ENCODE measurements at places on chromosomes 5 and 9. TPM values are rescaled to one million over a fixed set of nuclear protein-coding genes. Genes with fewer than 3 reads are reported as not detected.

Gene TIMD4
- 0.10 TPM for polyA plus RNA-seq

Gene GRXCR2
- polyA plus RNA-seq = not detected

Gene SH2D3C
- 43.0 TPM for polyA plus RNA-seq

Gene TAF1L
- polyA plus RNA-seq = 0.01 TPM

Gene PCDHGA3
- polyA plus RNA-seq = 0.45 TPM

Gene BASP1
- polyA plus RNA-seq = 12.7 TPM

Gene CNTFR
- polyA plus RNA-seq = 0.42 TPM

Gene KIF4B
- polyA plus RNA-seq = 0.02 TPM

Gene SLC6A19
- polyA plus RNA-seq = not detected

Gene SLC24A2
- polyA plus RNA-seq = not detected

Gene TSSK1B
- polyA plus RNA-seq = 0.06 TPM

GRCh38 chr9:87277346-87277745 is 220.3 kb upstream of the DAPK1 start:
- no peaks in the 10 kb centered on the region for H3K27me3 ChIP-seq
- DNase-seq = no peak
- peak overlapping the region; percentile 31 for H3K27ac ChIP-seq
- no peak overlapping the region for H3K4me3 ChIP-seq
- H3K4me1 ChIP-seq = no peaks in the 10 kb centered on the region

DNA sequence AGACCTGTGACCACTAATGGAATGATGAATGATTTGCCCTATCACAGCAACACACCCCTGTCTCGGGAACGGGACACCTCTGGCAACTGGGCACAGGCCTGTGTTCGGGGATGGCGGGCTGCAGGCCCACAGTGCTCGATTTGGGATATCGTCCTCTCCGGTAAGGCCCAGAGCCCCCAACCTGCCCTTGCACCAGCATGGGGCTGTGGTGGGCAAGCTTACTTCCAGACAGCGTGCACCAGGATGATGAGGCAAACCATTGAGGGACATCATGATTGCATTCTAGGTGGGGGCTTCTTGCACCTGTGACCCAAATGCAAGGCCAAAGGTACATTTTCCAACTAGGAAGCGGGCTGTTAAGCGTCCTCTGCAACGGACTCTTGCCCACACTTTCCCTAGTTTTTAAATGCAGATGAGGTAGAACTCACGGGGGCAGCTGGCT is 275.4 kb downstream of the FSTL4 start:
- no peaks in the 10 kb centered on the region for H3K36me3 ChIP-seq
- no peak for DNase-seq
- peaks cover 3% of the 10 kb centered on the region for H3K4me1 ChIP-seq
- no peaks in the 10 kb centered on the region for H3K27me3 ChIP-seq

- peaks cover 4% of the 10 kb centered on the region for H3K27me3 ChIP-seq
- no peak for DNase-seq
- H3K4me1 ChIP-seq = no peaks in the 10 kb centered on the region
These were observed 7.9 kb downstream of the SLC6A3 start for GRCh38 chr5:1437226-1437829.

- H3K27ac ChIP-seq = peak overlapping the region; percentile 72
- H3K4me3 ChIP-seq = no peak overlapping the region
- H3K36me3 ChIP-seq = no peaks in the 10 kb centered on the region
- no peaks in the 10 kb centered on the region for H3K27me3 ChIP-seq
- H3K4me1 ChIP-seq = no peaks in the 10 kb centered on the region
These were observed 28.7 kb downstream of the LARP1 start for GRCh38 chr5:154783774-154784460.

GRCh38 chr5:170743876-170744212 is 39.7 kb upstream of the GABRP start:
- H3K4me1 ChIP-seq = peaks cover 9% of the 10 kb centered on the region
- H3K36me3 ChIP-seq = no peaks in the 10 kb centered on the region
- no peaks in the 10 kb centered on the region for H3K27me3 ChIP-seq
- H3K4me3 ChIP-seq = no peak overlapping the region

- H3K4me3 ChIP-seq = no peak overlapping the region
- no peaks in the 10 kb centered on the region for H3K27me3 ChIP-seq
- H3K36me3 ChIP-seq = no peaks in the 10 kb centered on the region
- H3K4me1 ChIP-seq = no peaks in the 10 kb centered on the region
These were observed 129.0 kb downstream of the PIK3R1 start for GRCh38 chr5:68344447-68345111.

DNA sequence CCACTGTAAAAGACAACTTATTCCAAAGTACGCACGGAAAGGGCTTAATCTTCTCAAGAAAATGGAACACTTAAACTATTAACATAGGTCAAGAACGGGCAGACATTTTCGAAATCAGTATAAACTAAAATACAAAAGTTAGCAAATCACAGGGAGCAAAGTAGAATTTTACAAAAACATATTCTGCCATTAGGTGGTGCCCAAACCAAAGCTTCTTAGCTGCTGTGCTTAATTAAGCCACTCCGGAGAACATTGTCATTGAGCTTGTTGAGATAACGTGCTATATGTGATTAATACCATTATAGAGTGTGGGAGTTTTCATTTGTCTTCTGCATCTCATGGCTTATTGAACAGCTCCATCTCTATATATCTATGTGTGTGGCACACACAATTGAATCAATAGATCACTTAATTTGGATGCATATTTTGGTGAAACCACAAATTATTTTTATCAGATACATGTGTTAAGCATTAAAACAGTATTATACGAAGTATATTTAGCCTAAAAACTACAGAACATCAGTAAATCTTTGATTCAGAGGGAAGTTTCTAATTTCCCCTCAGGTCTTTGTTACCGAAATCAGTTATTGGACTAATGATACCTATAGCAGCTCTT is 23.4 kb downstream of the UBLCP1 start:
- H3K4me3 ChIP-seq = no peak overlapping the region
- no peak for DNase-seq
- no peaks in the 10 kb centered on the region for H3K36me3 ChIP-seq
- no peak overlapping the region for H3K27ac ChIP-seq

DNA sequence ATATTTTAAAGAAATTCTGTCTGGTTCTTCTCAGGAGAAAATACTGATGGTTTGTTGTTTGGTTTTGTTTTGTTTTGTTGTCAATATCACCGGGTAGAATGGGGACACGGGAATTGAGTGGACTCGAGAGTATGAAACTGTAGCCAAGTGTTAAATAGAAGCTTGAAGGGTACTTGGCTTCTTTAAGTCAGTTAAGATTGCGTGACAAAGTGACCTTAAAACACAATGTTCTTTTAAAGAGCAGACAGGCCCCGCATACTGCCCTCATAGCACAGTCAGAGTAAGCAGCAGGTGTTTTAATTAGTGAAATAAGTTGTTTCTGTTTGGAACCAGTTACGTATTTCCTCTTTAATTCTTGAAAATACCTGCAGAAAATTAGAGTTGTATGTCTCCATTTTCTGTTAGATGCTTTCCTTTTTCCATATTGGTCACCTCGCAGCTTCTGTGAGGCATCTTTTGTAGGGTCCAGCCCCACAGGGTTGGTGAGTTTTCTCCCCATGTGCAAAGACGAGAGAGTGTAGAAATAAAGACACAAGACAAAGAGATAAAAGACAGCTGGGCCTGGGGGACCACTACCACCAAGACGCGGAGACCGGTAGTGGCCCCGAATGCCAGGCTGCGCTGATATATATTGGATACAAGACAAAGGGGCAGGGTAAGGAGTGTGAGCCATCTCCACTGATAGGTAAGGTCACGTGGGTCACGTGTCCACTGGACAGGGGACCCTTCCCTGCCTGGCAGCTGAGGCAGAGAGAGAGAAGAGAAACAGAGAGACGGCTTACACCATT is 9.6 kb downstream of the TRIP13 start:
- no peak for DNase-seq
- H3K36me3 ChIP-seq = peaks cover 4% of the 10 kb centered on the region
- no peak overlapping the region for H3K4me3 ChIP-seq
- H3K27ac ChIP-seq = no peak overlapping the region
- H3K27me3 ChIP-seq = no peaks in the 10 kb centered on the region
- no peaks in the 10 kb centered on the region for H3K4me1 ChIP-seq

DNA sequence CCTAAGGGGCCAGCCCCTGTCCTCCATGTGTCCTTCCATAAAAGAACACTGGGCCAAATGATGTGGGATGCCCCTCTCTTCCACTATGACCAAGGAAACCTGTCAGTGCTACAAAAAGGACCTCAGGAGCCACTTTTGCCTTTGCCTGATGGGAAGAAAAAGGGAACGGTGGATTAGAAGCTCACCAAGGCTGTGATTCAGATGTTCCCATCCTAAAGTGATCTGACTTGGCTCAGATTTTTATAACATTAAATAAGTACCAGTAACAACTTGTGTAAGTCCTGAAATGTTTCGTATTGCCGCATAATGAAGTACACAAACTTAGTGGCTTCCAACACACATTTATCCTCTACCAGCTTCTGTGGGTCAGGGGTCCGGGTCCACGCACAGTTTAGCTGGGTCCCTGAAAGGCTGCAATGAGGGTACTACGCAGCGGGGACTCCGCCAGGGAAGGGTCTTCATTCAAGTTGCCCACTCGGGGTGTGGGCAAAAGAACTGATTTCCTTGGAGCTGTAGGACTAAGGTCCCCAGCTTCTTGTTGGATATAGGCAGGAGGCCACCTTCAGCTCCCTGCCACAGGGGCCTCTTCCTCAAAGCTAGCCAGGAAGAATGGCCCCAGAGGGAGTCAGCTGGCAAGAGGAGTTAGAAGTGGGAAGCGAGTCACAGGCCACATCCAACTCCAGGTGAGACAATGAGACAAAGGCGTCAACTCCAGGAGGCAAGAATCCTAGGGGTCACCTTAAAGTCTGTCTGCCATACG is 60.4 kb downstream of the RAPGEF1 start:
- H3K36me3 ChIP-seq = no peaks in the 10 kb centered on the region
- DNase-seq = no peak
- peaks cover 51% of the 10 kb centered on the region for H3K4me1 ChIP-seq

- H3K36me3 ChIP-seq = no peaks in the 10 kb centered on the region
- DNase-seq = no peak
- H3K4me3 ChIP-seq = no peak overlapping the region
- no peaks in the 10 kb centered on the region for H3K27me3 ChIP-seq
These were observed 87.4 kb downstream of the TEK start for GRCh38 chr9:27196383-27196782.

- no peak overlapping the region for H3K4me3 ChIP-seq
- DNase-seq = no peak
- H3K4me1 ChIP-seq = peaks cover 7% of the 10 kb centered on the region
- no peak overlapping the region for H3K27ac ChIP-seq
These were observed 315.3 kb upstream of the SLC30A5 start for GRCh38 chr5:68778484-68778883.

- no peak overlapping the region for H3K4me3 ChIP-seq
- no peaks in the 10 kb centered on the region for H3K36me3 ChIP-seq
- no peaks in the 10 kb centered on the region for H3K4me1 ChIP-seq
- no peak for DNase-seq
- H3K27ac ChIP-seq = no peak overlapping the region
These were observed 69.3 kb downstream of the ANKRD31 start for GRCh38 chr5:75167345-75167744.

- peaks cover 32% of the 10 kb centered on the region for H3K4me1 ChIP-seq
- H3K27me3 ChIP-seq = no peaks in the 10 kb centered on the region
- no peaks in the 10 kb centered on the region for H3K36me3 ChIP-seq
- no peak overlapping the region for H3K27ac ChIP-seq
- no peak overlapping the region for H3K4me3 ChIP-seq
These were observed 218.9 kb downstream of the NXNL2 start for GRCh38 chr9:88753691-88754367.

DNA sequence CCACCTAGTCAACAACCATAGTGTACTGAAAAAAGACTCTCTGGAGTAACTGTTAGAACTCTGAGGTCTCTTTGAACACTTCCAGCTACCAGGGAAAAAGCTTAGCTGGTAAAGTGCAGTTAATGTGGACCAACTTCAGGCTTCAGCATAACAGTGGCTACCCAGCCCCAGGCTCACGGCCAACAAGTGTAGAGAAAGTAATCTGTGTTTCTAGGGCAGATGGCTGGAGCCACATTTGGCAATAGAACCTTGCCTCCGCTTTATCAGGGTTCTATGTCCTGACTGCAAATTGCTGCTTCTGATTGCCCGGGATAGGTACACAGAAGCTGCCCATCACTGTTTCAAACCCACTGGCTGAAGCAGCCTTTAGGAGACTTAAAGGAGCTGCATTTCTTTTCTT is 76.0 kb upstream of the SIMC1 start:
- H3K27ac ChIP-seq = no peak overlapping the region
- H3K36me3 ChIP-seq = no peaks in the 10 kb centered on the region

- no peaks in the 10 kb centered on the region for H3K36me3 ChIP-seq
- no peak overlapping the region for H3K4me3 ChIP-seq
- H3K27me3 ChIP-seq = no peaks in the 10 kb centered on the region
- H3K27ac ChIP-seq = no peak overlapping the region
These were observed 33.9 kb downstream of the GOLGA1 start for GRCh38 chr9:124906966-124907365.

- no peak overlapping the region for H3K4me3 ChIP-seq
- no peaks in the 10 kb centered on the region for H3K36me3 ChIP-seq
- no peak overlapping the region for H3K27ac ChIP-seq
- peaks cover 7% of the 10 kb centered on the region for H3K4me1 ChIP-seq
These were observed 2.1 kb upstream of the HSPA4 start for GRCh38 chr5:133049726-133050048.

Measured in lung (tissue), 17 donors.